A549 treated with RU486 at 1 μM for 4 hours (cell line): ENCODE measurements at places on chromosomes 16 and 17. TPM values are rescaled to one million over a fixed set of nuclear protein-coding genes. Genes with fewer than 3 reads are reported as not detected.

Gene RNPS1
- 263 to 286 TPM (median 267 TPM) in 5 replicates for total RNA-seq

Gene TAC4
- not detected in 5 replicates for total RNA-seq

Gene PRDM7
- total RNA-seq = 0.03 TPM in 1 of 5 replicates, not detected in the others

Gene UNC13D
- total RNA-seq = 3.5 to 4.4 TPM (median 3.9 TPM) in 5 replicates

Gene GFAP
- 0.29 to 1.3 TPM (median 0.61 TPM) in 5 replicates for total RNA-seq

Gene USP31
- total RNA-seq = 8.5 to 11.4 TPM (median 9.8 TPM) in 5 replicates

Gene MOSMO
- total RNA-seq = 5.2 to 10.7 TPM (median 9.3 TPM) in 5 replicates

Gene IGSF6
- not detected in 5 replicates for total RNA-seq

Gene MLST8
- total RNA-seq = 35.7 to 53.7 TPM (median 52.7 TPM) in 5 replicates

Gene NFATC3
- total RNA-seq = 12.9 to 16.5 TPM (median 16.2 TPM) in 5 replicates

Gene SLC39A11
- total RNA-seq = 13.8 to 16.0 TPM (median 14.9 TPM) in 5 replicates

Gene HBQ1
- 6.1 to 7.9 TPM (median 6.9 TPM) in 5 replicates for total RNA-seq

Gene CYBA
- total RNA-seq = 204 to 316 TPM (median 278 TPM) in 5 replicates

Gene CD19
- not detected in 5 replicates for total RNA-seq

Gene SEZ6
- total RNA-seq = 0.05 TPM in 1 of 5 replicates, not detected in the others

Gene NUBP2
- total RNA-seq = 57.3 to 88.6 TPM (median 81.3 TPM) in 5 replicates

Gene MMP2
- 6.6 to 14.2 TPM (median 9.3 TPM) in 5 replicates for total RNA-seq

Gene CXCL16
- total RNA-seq = 13.8 to 20.0 TPM (median 17.9 TPM) in 5 replicates

Gene SLC35G3
- not detected in 5 replicates for total RNA-seq

Gene PRR15L
- 0.08 to 0.33 TPM (median 0.12 TPM) in 5 replicates for total RNA-seq

Gene CDK12
- total RNA-seq = 29.3 to 38.4 TPM (median 36.1 TPM) in 5 replicates

Gene BCAS3
- 7.1 to 8.6 TPM (median 7.2 TPM) in 5 replicates for total RNA-seq

Gene DNAJA2
- 71.4 to 83.1 TPM (median 78.1 TPM) in 5 replicates for total RNA-seq

Gene BEAN1
- total RNA-seq = 2.3 to 3.5 TPM (median 3.2 TPM) in 5 replicates

Gene MSLN
- total RNA-seq = 1.7 to 3.1 TPM (median 2.4 TPM) in 5 replicates

Gene KCNJ18
- total RNA-seq = 0.05 TPM in 1 of 5 replicates, not detected in the others

Gene SLC6A2
- total RNA-seq = 0.06 to 0.10 TPM in 2 of 5 replicates, not detected in the others

Gene SGSH
- total RNA-seq = 17.7 to 28.6 TPM (median 27.5 TPM) in 5 replicates

Gene ENO3
- 50.7 to 68.1 TPM (median 55.2 TPM) in 5 replicates for total RNA-seq

Gene SDK2
- 0.24 to 0.44 TPM (median 0.33 TPM) in 5 replicates for total RNA-seq

Gene CWC25
- total RNA-seq = 22.5 to 25.5 TPM (median 22.7 TPM) in 5 replicates

Gene AANAT
- 0.38 to 0.74 TPM (median 0.57 TPM) in 4 of 5 replicates, not detected in the other for total RNA-seq

Gene CCL1
- total RNA-seq = not detected in 5 replicates

Gene P3H4
- total RNA-seq = 30.4 to 39.9 TPM (median 34.4 TPM) in 5 replicates

Gene CANT1
- total RNA-seq = 67.1 to 87.4 TPM (median 81.0 TPM) in 5 replicates

Gene GP1BA
- total RNA-seq = not detected in 5 replicates

Gene PRSS53
- 0.61 to 1.4 TPM (median 1.1 TPM) in 5 replicates for total RNA-seq

Gene ANKRD40CL
- total RNA-seq = not detected in 5 replicates

Gene AGRP
- not detected in 5 replicates for total RNA-seq

Gene SNX20
- total RNA-seq = not detected in 5 replicates

Gene CD300H
- 0.27 to 1.00 TPM (median 0.43 TPM) in 3 of 5 replicates, not detected in the others for total RNA-seq

Gene KRT28
- not detected in 5 replicates for total RNA-seq

Gene LITAF
- 175 to 204 TPM (median 195 TPM) in 5 replicates for total RNA-seq

Gene OR4D1
- 0.03 TPM in 1 of 5 replicates, not detected in the others for total RNA-seq

Gene OR1A1
- not detected in 5 replicates for total RNA-seq
